GM23248 (cell line): ENCODE measurements at places on chromosomes 7 and 10. TPM values are rescaled to one million over a fixed set of nuclear protein-coding genes. Genes with fewer than 3 reads are reported as not detected.
A peak's percentile ranks its signal among the peaks of the same experiment; 100 is the strongest.

TLL2 gene
- total RNA-seq = 0.43 TPM in 1 of 2 replicates, not detected in the other

- DNase-seq = no peak
Observed at GRCh38 chr7:11935905-11936304, 103.9 kb upstream of the THSD7A start.

RASSF4 gene
- 1.0 and 2.1 TPM in 2 replicates for total RNA-seq

- peak; percentile 14 for DNase-seq
Observed at GRCh38 chr10:78634835-78635234, 433.9 kb upstream of the ZMIZ1 start.

FFAR4 gene
- total RNA-seq = not detected in 2 replicates
